Fibroblast of skin of right quadriceps (primary cell): ENCODE measurements at places on chromosomes 13 and 19.

- DNase-seq: no peak
These were observed 83.8 kb downstream of the GJA3 start for GRCh38 chr13:20077086-20077485.

DNA sequence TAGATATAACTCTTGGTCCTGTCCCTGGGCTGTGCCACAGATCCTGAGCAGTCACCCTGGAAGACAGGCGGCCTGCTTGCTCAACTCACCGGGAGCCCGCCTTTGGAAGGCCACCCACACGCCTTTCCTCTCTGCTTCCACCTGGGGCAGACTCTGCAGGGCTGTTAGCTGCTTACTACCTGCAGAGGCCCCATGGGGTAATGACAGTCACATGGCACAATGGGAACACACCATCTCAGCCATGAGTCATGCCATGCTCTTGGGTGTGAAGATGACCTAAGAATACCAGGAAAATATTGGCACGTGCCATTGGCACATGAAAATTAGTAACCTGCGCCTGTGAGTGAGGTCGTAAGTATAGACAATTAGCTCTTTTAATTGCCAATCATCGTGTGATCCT, 108.6 kb downstream of the COL4A2 start:
- no peak for DNase-seq

DNA sequence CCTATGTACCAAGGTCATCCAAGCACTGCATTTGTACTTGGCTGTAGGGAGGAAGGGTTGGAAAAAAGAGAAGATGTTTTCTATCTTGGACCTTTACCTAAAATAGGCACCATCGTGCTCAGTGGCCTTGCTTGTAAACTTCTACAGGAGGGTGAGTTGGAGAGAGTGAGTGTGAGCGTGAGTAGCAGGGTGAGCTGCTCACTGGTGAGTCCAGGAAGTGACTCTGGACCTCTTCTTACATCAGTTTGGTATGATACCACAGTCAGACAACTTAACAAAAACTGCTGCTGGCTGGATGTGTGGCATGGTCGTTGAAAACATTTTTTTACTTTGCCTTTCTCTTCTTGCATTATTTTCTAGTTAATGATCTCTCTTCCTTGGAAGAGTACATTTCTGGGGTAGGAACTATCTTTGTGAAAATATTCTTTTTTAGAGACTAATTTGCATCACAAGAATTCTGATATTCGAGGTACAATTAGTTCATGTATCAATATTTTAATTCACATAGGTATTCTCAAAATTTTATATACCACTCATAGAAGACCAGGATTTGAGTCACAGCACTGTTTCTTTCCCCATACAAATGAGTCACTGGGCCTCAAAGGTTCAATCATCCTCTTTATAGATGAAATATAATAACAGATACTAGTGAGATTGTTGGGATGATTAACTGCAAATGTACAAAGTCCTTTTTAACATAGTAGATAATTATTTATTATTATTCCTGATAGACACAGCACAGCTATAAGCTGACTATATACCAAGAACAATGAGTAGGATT, 651 bp downstream of the SERPINE3 start:
- peak; percentile 14 for DNase-seq

- peak; percentile 10 for DNase-seq
These were observed 112.3 kb upstream of the KLF12 start for GRCh38 chr13:74246487-74246886.

- DNase-seq: no peak
These were observed 31.7 kb downstream of the RASA3 start for GRCh38 chr13:114100446-114101357.

GRCh38 chr19:43315851-43316250, 37.6 kb upstream of the CD177 start:
- no peak for DNase-seq

GRCh38 chr19:3977242-3978143, 6.6 kb upstream of the DAPK3 start:
- no peak for DNase-seq

GRCh38 chr19:55232286-55232602, 3.7 kb upstream of the TMEM86B start:
- DNase-seq: no peak

DNA sequence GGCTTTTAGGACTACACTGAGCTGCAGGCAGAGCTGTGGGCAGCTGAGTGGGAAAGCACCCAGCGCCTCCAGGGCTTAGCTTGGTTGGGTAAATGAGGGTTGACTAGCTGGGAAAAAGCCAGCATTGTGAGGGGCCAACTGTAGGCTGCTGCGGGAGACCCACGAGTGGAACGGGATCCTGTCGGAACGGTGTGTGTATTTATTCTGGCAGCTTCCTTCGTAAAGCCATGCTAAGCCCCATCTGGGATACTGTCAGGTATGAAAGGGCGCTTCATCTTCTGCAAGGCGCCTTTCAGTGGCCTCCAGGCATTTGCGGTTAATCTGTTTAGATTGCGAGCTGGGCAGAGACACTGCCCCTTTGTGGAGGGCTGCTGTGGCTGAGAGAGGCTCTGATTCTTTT, 39.5 kb upstream of the CNMD start:
- no peak for DNase-seq

- no peak for DNase-seq
These were observed 973.7 kb downstream of the UQCRFS1 start for GRCh38 chr19:28239270-28239669.

DNA sequence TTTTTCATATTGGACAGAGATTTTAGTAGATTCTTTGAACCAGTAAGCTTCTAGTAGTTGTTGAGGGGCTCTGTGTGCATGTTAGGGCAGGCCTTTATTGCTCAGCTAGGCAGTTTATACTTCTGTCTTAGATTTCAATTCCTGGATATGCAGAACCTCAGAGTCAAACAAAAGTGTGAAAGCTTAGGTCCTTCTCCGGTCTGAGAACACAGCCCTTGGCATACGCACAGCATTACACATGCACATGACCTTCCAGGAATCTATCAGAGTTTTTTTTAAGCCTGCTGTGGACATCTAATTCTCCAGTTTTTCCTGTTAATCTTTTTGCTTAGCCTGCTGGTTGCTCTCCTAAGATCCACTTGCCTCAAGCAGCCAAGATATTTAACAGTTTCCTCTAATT, 77.9 kb upstream of the KL start:
- DNase-seq: no peak

GRCh38 chr19:33686262-33686661, 64.5 kb downstream of the CHST8 start:
- DNase-seq: no peak

- peak; percentile 80 for DNase-seq
These were observed 22.1 kb downstream of the SPART start for GRCh38 chr13:36323951-36324566.

DNA sequence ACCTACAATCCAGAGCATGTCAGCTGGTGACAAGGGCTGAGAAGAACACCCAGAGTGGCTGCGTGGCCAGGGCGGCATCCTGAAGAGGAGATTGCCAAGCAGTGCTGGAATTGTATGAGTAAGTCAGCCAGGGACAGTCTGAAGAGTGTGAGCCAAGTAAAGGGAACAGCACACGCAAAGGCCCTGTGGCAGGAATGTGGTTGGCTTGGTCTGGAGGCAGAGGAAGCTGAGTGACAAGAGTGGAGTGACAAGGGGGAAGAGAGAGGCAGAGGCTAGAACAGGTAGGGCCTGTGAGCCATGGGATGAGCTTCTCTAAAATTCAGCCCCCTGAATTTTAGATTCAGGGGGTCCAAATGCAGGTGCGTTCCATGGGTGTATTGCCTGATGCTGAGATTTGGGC, 53.7 kb upstream of the UQCRFS1 start:
- no peak for DNase-seq

- no peak for DNase-seq
These were observed 158.0 kb downstream of the TM9SF2 start for GRCh38 chr13:99659226-99659625.

- no peak for DNase-seq
These were observed 40.1 kb upstream of the ONECUT3 start for GRCh38 chr19:1713170-1713569.

DNA sequence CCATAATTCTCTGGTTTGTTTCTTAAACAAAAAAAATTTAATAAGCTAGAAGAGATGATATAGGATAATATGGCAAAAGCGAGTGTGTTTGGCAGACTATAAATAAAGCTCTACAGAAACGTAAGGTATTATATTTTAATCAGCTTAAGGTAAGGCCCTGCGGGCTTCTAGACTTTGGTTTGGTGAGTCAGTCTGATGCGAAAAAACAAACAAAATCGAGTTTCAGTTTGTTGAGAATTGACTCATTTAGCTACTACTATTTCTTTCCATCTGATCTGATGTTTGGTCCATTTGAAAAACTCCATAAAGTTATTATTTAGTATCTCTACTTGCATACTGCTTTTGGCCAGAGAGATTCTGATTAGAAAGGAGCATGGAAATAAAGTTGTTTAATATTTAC, 138.0 kb downstream of the MIPEP start:
- no peak for DNase-seq

DNA sequence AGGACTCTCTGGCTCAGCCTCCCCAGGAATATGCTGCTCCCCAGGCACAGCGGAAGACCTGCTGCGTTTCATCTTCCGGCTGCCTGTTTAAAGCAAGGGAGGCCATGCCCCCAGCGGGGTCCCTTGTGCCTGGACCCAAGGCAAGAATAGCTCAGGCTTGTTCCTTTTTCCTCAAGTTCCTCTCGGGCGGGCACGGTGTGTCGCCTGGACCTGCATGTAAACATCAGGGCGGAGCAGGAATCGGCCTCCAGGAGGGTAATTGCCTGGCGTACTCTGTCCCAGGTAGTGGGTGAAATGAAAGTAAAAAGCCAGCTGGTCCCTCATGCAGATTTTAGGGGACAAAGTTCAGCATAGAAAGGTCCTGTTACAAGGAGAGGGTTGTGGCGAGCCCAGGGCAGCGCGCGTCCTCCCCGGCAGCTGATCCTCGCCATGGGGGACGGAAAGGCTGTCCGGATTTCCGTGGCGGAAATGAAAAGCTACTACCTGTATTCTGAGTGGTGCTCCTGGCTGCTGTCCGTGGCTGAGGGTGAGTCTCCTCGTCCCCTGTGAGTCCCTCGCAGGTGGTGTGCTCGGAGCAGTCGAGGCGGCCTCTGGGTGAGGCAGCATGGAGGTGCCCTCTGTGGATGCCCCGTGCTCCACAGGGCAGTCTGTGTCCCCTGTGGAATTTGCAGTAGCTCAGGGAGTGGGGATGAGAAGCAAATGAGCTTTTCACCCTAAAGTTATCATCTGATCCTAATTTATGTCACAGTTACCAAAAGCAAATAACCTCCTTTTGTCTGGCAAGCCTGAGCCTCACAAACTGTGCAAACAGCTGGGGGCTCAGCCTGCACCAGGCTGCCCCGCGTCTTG, 16.2 kb downstream of the MCF2L start:
- DNase-seq: no peak

DNA sequence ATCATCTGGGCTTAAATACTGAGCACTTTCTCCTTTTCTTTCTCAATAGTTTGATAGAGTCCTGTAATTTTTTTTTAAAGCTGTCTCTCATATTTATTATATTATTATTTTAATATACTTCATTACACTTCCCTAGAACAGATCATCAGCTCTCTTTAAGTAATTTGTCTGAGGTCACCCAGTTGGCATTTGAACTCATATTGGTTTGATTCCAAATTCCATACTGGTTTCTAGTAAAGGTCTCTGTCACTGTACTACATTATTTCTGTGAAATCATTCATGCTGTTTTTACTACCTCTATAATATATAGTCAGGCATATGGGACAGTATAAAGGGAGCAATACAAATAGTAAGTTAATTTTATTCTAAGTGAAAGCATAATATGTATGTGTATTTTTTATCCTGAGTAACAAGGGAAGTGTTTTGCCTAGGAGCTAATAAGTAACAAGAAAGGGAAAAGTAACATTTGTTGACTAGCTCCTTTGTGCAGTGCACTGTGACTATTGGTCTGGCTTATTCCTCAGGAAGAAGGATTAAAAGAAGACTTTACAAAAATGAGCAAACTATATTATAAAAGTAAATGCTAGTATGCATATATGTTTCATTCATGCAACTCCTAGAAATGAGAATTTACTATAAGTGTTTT, 14.3 kb downstream of the LPAR6 start:
- DNase-seq: peak; percentile 40

- DNase-seq: no peak
These were observed 1244.2 kb upstream of the MIR17HG start for GRCh38 chr13:90103099-90103784.

DNA sequence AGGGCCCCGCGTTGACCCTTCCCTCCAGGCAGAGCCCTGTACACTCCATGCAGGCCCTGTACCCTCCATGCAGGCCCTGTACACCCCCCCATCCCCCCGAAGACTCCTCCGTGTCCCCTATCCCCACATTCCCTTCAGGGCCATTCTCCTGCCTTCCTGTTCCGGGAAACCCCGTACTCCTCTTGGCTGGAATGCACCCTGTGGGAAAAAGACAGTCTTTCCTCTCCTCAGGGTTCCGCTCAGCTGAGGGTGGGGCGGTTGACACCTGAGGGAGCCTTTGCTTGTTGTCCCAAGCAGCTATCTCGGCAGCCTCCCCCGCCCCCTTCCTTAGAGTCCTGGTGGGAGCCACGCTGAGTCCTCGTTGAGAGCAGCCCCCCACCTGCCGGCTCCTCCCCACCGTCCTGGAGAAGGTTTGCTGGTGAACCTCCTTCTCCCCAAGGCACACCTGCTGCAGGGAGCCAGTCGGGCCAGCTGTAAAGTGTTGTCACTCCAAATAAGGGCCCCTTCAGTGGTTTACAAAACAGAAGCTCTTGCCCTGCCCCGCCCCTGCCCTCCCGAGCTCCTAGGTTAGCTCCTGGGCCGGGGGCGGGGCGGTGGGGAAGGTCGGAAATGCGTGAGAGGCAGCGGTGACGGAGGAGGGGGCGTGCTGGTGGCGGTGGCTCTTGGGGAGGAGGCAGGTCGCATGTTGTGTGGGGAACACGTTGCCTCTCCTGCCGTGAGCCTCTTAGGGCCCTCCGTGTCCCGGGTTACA, 1.5 kb downstream of the GNA11 start:
- DNase-seq: no peak

GRCh38 chr13:29799041-29799440, 51.4 kb downstream of the UBL3 start:
- peak; percentile 10 for DNase-seq

- no peak for DNase-seq
These were observed 85.7 kb downstream of the C13orf42 start for GRCh38 chr13:51025245-51025905.

GRCh38 chr19:41161903-41162302, 31.1 kb upstream of the CYP2S1 start:
- no peak for DNase-seq
